ENCODE measurements at places on chromosomes 13 and 19.

DNA sequence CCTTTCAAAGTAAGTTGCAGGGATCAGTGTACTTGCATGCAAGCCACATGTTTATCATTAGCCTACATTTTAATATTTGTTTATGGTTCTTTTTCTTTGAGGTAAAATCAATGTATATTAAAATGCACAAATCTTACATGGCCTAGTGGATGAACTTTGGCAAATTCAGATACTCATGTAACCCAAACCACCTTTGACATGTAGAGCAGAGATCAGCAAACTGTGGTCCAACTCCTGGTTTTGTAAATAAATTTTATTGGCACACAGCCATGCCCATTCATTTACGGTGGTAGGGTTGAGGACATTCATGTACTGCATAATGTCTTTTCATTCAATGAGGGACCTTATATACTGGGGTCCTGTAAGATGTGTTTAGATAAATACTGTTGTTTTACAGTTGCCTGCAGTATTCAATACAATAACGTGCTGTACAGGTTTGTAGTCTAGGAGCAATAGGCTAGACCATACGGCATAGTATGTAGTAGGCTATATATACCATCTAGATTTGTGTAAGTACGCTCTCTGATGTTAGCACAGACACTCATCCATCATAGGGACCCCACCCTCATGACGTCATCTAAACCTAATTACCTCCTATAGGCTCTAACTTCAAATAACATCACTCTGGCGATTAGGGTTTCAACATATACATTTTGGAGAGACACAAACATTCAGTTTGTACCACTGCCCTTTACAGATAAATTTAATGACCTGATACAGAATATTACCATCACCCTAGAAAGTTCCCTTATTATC, 5.7 kb downstream of the NDFIP2 start:
- no peak for DNase-seq

- no peak for DNase-seq
Observed at GRCh38 chr13:90640976-90641375, 706.5 kb upstream of the MIR17HG start.

GRCh38 chr13:51786425-51787265, 17.3 kb downstream of the DHRS12 start:
- no peak for DNase-seq

DNA sequence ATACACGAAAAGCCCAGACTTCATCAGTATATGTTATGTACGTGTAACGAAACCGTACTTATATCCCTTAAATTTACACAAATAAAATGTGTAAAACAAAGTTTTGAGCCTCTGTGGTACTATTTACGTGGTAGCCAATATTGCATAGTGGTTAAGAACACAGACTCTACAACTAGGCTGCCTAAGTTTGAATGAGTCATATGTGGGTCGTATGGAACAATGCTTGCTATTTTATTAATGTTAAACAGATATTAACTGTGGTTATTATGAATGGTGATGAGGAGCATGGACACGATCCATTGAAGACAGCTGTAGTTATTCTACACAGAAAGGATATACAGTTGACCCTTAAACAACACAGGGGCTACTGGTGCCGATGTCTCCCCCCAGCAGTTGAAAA, 42.5 kb downstream of the DPY19L3 start:
- DNase-seq = no peak

- DNase-seq = no peak
Observed at GRCh38 chr13:28590461-28590860, 68.5 kb upstream of the POMP start.

DNA sequence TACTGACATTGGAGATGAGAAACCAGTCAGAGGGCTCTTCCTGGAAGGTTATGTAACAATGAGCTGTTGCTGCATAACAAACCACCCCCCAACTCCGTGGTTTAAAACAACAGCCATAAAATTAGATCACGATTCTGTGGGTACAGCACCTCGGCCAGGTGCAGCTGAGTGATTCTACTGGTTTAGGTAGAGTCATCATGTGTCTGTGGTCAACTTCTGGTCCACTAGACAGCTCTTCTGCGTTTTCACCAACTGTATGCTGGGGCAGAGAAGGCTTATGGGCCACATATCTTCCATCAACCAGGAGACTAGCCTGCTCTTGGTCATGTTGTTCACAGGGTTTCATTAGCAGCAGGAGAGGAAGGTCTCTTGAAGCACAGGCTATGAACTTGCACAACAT, 585.5 kb downstream of the KCTD12 start:
- no peak for DNase-seq

- DNase-seq = no peak
Observed at GRCh38 chr13:109465148-109465547, 321.2 kb downstream of the IRS2 start.

- DNase-seq = no peak
Observed at GRCh38 chr13:77810430-77810829, 108.2 kb downstream of the EDNRB start.

GRCh38 chr19:15161028-15161984, 39.5 kb downstream of the NOTCH3 start:
- no peak for DNase-seq

DNA sequence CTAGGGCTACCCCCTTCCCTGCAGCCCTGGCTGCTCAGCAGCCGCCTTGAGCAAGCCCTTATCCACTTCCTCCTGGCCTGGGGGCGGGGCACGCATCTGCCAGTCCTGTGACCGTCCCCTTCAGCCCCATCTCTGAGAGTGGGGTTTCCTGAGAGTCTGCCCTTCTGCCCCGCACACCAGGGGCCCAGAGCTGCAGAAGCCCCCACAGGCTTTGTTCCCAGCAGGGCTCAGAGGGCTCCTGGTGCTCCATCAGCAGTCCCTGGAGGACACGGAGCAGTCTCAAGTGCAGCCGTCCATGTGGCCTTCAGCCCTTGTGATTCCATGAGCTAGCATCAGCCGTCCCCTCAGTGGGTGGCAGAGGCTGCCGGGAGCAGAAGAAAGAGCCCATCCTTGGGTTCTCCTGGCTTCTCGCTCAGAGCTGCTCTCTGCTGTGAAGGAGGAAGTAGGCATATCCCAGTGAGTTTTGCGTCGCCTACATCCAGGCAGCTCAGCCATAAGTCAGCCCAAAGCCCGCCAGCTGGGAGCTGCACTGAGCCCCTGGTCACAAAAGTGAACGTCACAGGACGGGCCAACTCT, 16.3 kb downstream of the MYO9B start:
- DNase-seq = no peak

GRCh38 chr13:25463496-25463895, 91.7 kb downstream of the ATP8A2 start:
- no peak for DNase-seq

- no peak for DNase-seq
Observed at GRCh38 chr19:38277969-38278680, 13.8 kb downstream of the SPINT2 start.

DNA sequence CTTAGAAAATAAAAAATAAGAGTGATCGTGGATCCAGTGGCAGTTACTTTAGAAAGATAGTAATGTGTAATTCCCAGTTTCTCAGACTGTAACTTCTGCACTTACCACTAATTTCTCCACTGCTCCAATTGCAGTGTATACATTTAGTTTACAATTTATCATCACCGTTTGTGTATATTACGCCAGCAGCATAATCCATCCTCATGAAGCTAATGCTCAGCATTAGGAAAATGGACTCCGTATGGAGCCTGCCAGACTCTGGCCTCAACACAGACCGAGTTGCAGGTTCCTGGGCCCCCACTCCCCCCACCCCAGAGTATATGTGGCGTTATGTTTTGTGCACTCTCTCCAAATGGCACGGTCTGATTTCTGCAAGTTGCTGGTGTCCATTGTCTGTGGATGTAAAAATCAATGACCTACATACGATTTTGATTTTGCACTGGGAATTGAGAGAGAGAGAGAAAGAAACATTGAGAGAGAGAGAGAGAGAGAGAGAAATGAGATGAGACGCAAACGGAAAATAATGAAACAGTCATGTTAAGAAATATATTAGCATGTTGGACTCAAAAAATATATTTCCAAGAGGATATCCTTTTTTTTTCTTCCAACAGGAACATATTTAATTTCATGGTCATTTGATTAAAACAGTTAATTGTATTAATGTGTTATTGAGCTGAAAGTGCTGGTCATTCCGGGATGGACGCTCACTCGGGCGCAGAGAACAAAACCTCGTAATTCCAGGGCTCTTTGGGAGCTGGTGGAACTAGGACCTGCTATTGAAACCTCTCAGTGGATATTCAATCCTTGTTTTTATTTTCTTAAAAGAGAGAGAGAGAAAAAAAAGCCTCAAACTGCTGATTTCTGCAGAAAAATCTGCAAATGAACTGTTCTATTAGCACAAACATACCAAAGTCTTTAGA, 278.8 kb downstream of the TSHZ3 start:
- DNase-seq = no peak

DNA sequence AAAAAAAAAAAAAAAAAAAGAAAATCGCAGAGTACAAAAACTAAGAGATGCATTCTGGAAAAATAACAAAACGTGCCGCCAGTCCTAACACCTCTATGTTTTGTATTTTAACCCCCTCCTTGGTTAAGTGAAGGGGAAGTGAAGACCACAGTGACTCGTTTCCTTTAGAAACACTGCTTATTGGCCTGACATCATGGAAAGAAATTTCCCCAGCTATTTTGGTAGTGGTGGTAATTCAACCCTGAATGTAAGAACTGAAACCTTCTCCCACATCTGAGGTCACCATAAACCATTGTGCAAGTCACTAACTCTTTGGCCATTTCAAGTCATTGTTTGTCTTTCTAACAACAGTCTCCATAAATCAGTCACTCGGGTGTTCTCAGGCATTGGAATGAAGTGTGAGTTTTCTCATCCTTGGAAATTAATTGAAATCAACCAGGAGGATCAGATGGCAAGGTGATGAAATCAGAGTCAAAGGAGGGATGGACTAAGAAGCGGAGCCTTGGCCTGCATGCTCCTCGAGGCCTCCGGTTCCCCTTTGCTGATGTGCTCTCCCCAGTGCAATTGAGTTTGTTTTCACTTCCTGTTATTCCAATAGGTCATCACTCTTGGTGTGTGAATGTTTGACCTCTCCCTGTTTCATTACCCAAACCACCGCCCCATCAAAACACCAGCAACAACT, 443.9 kb downstream of the FGF9 start:
- no peak for DNase-seq

DNA sequence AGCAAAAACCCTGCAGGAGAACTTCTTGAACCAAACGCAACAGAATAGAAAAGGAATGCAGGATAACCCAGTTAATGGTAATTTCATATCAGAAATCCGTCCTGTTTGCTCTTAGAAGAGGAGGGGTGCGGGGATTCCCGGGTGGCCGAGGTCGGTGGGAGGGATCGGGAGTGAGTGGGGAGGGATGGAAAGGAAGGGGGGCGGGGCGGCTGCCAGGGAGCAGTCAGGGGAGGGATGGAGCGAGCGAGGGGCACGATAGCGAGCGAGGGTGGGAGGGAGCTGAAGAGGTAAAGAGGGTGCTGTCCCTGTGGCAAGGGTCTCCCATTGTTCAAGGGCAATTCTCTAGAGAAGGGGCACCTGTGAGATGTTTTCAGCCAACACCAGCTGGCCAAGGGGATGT, 26.5 kb downstream of the CD177 start:
- no peak for DNase-seq

DNA sequence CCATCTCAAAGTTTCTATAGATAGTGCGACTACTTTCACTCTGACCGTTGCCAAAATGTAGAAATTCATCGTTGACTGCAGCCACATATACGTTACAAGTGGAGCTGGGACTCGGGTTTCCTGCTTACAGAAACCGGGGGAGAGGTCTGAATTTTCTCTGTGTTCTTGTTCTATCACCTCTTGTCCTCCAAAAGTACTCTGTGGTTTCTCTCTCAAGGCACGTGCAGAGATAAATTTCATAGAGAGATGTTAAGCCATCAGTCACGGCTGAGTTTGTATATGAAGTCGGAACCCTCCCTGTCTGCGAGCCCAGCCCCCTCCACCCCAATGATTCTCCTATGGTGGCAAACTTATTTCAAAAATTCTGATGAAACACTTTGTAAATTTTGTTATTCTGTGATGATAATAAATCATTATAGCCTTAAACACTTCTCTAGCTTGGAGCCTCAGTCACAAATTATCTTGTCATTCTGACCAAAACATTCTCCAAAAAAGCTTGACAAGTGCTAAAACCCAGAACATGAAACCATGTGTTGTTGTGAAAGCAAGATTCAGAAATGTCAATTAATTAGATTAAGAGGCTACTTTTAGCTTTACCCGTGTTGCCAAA, 87.5 kb downstream of the TSHZ3 start:
- no peak for DNase-seq

GRCh38 chr19:12726988-12727316, 3.2 kb upstream of the TNPO2 start:
- DNase-seq = no peak

GRCh38 chr19:21698215-21698614, 69.2 kb downstream of the ZNF100 start:
- no peak for DNase-seq

DNA sequence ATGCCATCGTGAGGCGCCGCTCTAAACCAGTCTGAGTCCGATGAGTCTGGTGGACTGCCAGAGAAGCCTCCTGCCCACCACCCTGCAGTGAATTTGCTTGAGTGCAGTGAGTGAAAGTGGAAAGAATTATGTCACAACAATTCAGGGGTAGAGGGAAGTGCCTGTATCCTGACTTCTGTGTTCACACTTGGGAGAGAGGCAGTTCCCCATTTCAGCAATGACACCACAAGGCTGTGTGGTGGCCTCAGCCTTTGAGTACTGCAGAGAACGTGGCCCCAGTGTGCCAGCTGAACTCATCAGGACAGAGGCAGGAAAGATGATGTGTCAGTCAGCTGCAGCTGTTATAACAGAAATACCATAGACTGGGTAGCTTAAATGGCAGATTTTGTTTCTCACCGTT, 155.6 kb downstream of the COG6 start:
- no peak for DNase-seq

GRCh38 chr19:14343286-14343685, 38.0 kb upstream of the ADGRE5 start:
- no peak for DNase-seq

GRCh38 chr13:46834657-46835056, 37.7 kb upstream of the ESD start:
- no peak for DNase-seq

DNA sequence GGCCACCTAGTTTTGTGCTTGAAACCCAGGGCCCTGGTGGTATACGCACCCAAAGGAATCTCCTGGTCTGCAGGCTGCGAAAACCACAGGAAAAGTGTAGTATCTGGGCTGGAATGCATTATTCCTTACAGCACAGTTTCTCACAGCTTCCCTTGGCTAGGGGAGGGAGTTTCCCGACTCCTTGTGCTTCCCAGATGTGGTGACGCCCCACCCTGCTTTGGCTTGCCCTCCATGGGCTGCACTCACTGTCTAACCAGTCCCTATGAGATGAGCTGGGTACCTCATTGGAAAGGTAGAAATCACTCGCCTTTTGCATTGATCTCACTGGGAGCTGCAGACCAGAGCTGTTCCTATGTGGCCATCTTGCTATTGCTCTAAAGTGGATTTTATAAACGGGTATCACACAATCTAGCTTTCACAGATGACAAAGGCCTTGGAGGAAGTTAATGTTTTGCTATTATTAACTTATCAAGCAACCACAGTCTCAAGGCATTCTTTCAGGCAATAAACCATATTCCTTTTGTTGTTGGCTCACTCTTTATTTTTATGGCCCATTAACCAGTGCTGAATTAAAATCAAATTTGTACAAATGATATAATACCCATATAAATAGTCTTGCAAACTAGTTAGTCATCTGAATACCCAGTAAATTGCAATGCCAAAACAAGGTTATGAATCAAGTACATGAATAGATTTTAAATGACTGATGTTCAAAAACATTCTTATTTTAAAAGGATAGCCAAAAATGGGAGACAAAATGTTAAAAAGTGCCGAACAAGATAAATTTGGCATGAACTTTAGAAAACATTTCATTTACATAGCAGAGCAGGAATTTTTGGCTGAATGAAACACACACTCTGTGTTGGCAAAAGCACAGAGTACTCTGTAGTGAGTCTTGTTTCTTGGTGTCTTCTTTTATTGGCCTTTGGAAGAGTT, 475.4 kb upstream of the ARGLU1 start:
- DNase-seq = no peak

GRCh38 chr13:48318821-48319511, 15.4 kb downstream of the RB1 start:
- DNase-seq = no peak

All from anterior cingulate cortex (tissue), 58 donors.